Camera-type eye (tissue), 1 donor: ENCODE measurements at places on chromosomes 12 and 14. TPM values are rescaled to one million over a fixed set of nuclear protein-coding genes. Genes with fewer than 3 reads are reported as not detected.

The TDRD9 gene
- 11.0 TPM for total RNA-seq

The KERA gene
- 52.3 TPM for total RNA-seq

The LRRC10 gene
- total RNA-seq, result not detected

The KCNC2 gene
- 7.5 TPM for total RNA-seq

The DAO gene
- total RNA-seq, result not detected

The DENND5B gene
- 61.6 TPM for total RNA-seq

The ZFHX2 gene
- 1.6 TPM for total RNA-seq

The CABP1 gene
- total RNA-seq, result 5.7 TPM

The PRIMA1 gene
- 2.9 TPM for total RNA-seq

The ANKRD33 gene
- total RNA-seq, result 4.2 TPM

The ART4 gene
- total RNA-seq, result 0.44 TPM

The APOF gene
- total RNA-seq, result not detected

The STXBP6 gene
- 13.9 TPM for total RNA-seq

The RTRAF gene
- total RNA-seq, result 57.5 TPM

The AKAP5 gene
- total RNA-seq, result 3.8 TPM

The TMEM229B gene
- 7.0 TPM for total RNA-seq

The BICD1 gene
- total RNA-seq, result 49.5 TPM

The LYZ gene
- 104 TPM for total RNA-seq

The DPF3 gene
- 34.4 TPM for total RNA-seq

The RHEBL1 gene
- total RNA-seq, result 0.77 TPM
